Activated gamma-delta T cell (primary cell): ENCODE measurements at places on chromosomes 5 and 9.

DNA sequence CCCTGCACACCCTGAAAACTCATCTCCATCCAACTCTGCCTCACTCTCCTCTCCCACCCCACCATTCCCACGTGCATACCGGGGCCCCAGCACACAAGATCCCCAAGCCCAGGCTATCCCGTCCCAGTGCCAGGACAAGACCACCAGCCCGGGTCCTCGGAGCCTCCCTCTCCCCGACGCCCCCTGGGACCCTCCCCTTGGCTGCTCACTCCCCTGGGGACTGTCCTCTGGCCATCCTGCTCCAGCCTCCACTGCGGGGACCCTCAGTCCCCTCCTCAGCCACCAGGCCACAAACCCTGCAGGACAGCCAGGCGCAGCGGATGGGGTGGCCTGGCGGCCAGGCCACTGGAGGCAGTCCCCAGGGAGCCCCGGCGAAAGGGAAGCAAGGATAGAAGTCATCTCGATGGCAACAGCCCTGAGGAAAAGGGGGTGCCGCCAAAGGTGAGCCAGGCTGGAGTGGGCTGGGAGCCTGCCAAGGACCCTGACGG lies 62.8 kb downstream of the C9orf50 start:
- no peak for DNase-seq

GRCh38 chr9:2576631-2577030 lies 45.0 kb upstream of the VLDLR start:
- DNase-seq = no peak

- no peak for DNase-seq
Observed at GRCh38 chr9:16407617-16408016, 462.9 kb downstream of the BNC2 start.

DNA sequence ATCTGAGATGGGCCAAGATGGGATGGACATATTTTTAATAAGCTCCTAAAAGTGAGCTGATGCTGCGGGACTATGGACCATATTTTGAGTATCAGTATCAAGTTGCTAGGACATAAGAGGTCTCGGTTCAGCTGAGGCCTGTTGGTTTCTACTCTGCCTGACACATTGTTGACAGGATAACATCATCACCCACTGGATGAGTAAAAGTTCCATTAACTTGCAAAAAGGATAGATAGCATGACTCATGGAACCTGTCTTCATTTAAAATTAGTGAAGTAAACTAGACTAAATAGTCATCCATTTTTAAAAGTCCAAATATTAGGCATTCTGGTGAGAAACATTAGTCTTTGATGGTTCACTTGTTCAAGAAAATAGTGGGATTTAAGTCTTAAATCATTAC lies 33.3 kb downstream of the PARP8 start:
- DNase-seq = no peak

DNA sequence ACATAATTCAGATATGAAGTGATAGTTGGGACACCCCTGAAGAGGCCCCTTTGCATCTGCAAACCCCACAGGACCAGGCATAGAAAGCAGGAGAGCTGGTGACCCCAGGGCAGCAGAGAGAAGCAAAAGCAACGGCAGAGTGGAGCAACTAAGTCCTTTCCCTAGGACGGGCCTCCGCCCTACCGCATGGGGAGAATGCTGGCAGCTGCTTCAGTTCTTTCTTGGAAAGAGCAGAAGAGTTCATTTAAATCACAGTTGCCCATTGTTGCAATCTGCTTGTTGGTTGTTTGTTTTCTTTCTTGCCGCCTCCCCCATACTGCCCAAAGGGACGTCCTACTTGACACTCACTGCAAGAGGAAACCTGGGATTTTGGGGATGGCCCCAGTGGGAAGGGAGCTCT lies 126.2 kb downstream of the ADAMTS16 start:
- no peak for DNase-seq

- no peak for DNase-seq
Observed at GRCh38 chr5:127203818-127204217, 86.8 kb upstream of the MEGF10 start.

DNA sequence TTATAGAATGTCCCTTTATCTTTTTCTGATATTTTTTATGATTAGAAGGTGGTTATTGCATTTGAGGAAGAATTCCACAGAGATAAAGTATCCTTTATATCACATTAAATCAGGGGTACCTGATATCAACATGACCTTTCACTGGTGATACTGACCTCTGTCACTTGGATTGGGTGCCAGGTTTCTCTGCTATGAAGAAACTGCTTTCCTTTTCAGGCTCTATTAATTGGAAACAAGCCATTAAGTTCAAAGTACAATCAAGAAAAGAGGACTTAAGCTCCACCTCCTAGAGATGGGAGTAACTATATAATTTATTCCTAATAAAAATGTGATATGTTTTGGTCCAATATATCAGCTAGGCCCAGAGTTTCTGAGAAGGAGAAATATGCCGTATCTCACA lies 514.6 kb upstream of the TYRP1 start:
- no peak for DNase-seq

GRCh38 chr5:37034955-37035354 lies 158.4 kb downstream of the NIPBL start:
- no peak for DNase-seq

GRCh38 chr9:35627575-35627974 lies 9.4 kb upstream of the CD72 start:
- no peak for DNase-seq

DNA sequence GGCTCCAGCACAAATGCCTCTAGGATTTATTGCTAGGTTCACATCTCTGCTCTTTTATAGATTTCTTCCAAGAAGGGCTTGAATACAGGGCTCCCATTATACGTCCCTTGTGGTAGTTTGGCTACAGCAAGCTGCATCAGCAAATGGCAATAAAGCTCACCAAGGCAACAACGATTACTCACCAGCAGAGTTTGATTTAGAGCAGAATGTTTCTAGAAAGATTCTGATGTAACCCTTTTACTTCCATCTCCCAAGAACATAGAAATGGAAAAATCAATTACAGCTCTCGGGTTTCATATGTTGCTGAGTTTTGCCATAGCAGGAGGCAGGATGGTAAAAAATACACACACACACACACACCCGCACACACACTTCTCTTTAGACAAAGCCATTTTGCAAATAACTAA lies 124.2 kb upstream of the TNPO1 start:
- DNase-seq = no peak

GRCh38 chr5:66848749-66849641 lies 252.8 kb downstream of the MAST4 start:
- no peak for DNase-seq

DNA sequence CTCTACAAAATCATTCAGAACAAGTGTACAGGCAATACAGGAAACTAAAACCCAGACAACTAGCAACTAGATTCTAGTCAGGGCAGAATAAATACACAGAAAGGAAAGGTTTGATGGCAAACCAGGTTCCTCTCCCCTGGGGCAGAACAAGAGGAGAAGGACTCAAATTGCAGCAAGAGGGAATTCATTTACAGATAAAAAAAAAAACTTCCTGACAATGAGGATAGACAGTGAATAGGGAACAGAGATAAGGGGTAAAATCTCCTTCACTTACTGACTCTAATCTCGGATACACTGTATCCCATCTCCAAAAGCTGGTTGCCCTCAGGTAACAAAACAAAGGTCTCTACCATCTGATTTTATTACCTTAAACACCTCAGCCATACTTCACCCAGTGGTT lies 244.0 kb downstream of the SEC61B start:
- DNase-seq = no peak

- no peak for DNase-seq
Observed at GRCh38 chr5:42612750-42613366, 143.8 kb upstream of the CCDC152 start.

DNA sequence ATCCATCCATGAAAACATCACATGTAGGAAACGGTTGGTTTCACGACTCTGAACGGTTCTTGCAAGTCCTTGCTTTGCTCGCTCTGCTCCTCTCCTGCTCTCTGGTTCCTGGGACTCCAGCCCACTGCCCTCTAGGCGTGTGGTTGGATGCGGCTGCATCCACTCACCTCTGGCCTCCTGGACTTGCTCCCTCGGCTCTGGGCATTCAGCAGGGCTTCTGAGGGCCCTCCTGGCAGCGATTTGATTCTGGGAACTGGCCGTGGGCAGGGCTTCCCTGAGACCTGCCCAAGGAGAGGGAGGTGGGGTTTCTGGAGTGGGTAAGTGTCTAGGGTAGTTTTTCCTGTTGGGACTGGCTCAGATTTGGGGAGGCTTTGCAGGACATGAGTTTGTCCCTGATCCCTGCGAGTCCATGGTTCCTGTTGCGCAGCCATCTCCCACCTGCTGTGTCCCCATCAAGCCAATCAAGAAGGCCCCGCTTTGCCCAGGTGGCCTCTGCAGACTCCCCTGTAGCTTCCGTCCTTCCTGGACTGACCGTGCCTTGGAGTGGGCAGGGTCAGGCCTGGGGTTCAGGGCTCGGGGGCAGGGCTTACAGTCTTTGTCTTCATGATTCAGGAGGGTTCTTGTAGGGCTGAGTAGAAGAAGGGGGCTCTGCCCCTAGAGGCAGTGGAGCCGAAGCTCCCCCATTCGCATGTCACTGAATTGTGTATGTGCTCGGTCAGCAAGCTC lies 192.3 kb downstream of the CACNA1B start:
- DNase-seq = no peak

DNA sequence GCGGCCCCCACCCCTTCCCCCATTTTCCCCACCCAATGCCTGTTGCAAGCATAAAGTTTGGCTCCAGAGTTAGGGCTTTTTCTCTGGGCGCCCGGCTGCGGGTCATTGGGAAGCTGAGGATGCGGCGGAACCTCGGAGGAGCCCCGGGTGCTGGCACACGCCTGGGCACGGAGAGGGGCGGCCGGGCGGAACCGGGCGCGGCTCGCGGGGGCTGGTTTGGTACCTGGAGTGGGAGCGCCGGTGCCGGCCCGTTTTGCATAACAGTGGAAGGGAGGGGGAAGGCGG lies 1.2 kb downstream of the PPARGC1B start:
- no peak for DNase-seq

DNA sequence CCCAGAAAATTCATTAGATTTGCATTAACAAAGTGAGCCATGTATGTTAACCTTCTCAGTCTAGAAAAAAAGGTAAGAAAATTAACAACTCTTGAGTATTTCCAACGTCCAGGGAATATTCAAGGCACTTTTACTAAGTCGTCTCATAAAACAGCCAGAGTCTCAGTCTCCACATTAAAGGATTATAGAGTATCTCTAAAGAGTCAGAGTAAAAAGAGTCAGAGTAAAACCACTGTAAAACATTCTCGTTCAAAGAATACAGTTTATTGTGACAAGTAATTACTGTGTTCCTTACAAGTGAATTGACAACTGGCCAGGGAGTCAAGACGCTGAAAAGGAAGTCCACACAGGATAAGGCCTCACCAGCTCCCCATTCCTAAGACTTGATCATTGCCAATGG lies 97.2 kb upstream of the ISL1 start:
- DNase-seq = no peak

GRCh38 chr9:81893929-81894328 lies 34.3 kb upstream of the SPATA31D4 start:
- no peak for DNase-seq

- DNase-seq = no peak
Observed at GRCh38 chr5:16806711-16807546, 129.2 kb downstream of the MYO10 start.

DNA sequence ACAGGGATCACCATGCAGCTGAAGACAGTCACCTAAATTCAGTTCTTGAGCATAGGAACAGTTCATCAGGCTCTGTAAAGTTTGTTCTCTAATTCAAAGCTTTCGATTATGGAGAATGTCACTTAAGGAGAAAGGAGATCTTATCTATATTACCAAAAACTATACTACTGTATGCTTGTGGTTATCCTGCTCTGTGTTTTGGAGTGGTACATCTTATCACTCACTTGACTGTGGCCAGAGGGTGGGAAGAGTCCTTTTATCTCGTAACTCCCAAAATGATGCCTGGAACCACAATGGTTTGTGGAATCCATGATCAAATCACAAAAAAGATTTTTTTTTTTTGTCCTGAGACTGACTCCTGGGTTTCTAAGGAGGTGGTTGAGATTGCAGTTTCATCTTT lies 230.7 kb downstream of the COMMD10 start:
- no peak for DNase-seq

GRCh38 chr5:151056379-151057325 lies 24.2 kb downstream of the TNIP1 start:
- no peak for DNase-seq
